ENCODE measurements at places on chromosomes 7 and 10. TPM values are rescaled to one million over a fixed set of nuclear protein-coding genes. Genes with fewer than 3 reads are reported as not detected.

PNLIPRP3 gene
- total RNA-seq: 0.40 TPM

DNA sequence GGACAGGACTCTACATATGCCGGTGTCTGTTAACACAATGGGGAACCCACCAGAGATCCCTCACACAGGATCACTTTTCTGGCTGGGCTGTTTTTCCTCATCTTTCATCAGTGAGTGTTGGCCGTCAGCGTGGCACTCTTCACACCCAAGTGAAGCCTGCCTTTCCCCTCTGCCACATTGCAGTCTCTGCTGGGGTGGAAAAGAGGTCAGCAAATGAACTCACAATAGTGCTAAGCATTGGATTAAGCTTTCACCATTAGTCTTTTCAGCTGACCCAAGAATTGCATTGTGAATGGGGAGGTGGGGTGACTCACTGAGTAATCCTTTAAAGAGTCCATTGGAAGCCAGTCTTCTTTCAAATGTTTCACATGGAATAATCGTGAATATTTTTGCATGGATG is 143.0 kb downstream of the KIAA1217 start:
- no peak for DNase-seq
- no peaks in the 10 kb centered on the region for H3K36me3 ChIP-seq
- no peak overlapping the region for H3K4me3 ChIP-seq
- H3K4me1 ChIP-seq: no peaks in the 10 kb centered on the region
- H3K27ac ChIP-seq: no peak overlapping the region

GRCh38 chr7:80392229-80393169 is 119.4 kb downstream of the GNAT3 start:
- H3K27ac ChIP-seq: no peak overlapping the region
- H3K27me3 ChIP-seq: no peaks in the 10 kb centered on the region
- no peak for DNase-seq
- no peaks in the 10 kb centered on the region for H3K36me3 ChIP-seq
- H3K4me1 ChIP-seq: no peaks in the 10 kb centered on the region
- no peak overlapping the region for H3K4me3 ChIP-seq

DNA sequence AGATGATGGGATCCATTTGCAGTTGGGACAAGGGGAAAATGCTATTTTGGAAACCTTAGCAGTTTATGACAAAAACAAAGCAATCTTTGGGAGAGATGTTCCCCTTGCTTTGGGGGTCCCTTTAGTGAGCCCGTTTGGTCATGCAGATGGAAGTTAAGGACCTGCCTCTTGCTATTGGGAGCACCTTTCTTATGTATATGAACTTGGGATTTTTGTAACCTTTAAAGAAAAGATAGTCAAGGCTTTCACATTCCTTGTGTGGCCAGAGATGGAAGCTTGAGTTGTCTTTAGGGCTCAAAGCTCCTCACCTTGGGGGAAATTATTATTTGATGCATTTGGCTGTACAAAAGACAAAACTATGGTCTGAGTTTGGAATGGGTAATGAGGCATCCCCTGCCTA is 179.0 kb upstream of the PLPP4 start:
- DNase-seq: no peak
- no peaks in the 10 kb centered on the region for H3K36me3 ChIP-seq
- H3K27ac ChIP-seq: no peak overlapping the region
- H3K4me3 ChIP-seq: no peak overlapping the region
- H3K27me3 ChIP-seq: no peaks in the 10 kb centered on the region

DNA sequence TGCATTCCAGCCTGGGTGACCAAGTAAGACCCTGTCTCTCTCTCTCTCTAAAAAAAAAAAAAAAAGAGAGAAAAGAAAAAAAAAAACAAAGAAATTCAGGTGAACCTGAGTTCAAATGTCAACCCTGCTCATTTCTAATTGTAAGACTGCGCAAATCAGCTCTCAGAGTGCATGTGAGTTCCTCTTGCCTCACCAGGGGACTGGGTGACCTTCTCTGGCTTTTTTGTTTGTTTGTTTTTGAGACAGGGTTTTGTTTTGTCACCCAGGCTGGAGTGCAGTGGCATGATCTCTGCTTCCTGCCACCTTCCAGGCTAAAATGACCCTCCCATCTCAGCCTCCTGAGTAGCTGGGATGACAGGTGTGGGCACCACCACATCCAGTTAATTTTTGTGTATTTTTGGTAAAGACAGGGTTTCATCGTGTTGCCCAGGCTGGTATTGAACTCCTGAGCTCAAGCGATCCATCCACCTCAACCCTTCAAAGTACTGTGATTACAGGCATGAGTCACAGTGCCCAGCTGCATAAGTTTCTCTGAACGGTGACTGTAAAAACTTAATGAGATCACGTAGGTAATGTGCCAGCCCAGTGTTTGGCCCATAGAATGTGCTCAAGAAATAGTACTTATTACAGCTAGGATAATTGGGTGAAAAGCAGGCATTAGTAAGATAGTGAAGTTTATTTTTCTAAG is 45.3 kb upstream of the BAMBI start:
- no peak for DNase-seq
- H3K4me3 ChIP-seq: no peak overlapping the region
- no peaks in the 10 kb centered on the region for H3K4me1 ChIP-seq
- H3K27me3 ChIP-seq: no peaks in the 10 kb centered on the region
- H3K27ac ChIP-seq: no peak overlapping the region

DNA sequence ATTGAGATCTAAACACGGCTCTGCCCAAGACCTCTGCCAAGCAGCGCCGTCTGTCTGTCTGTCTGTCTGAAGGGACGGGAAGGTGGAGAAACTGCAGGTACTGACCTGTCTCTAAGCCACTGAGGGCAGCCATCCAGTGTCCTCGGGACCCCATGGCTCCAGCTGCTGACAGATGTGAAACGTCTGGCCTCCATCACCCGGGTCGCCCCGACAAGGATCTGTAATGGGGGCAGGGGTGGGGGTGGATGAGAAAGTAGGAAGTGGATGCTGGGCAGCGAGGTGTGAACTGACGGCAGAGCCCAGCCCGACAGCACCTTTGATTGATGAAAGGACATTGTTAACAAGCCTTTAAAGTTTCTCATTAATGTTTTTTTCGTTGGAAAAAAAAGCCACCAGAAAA is 193.1 kb downstream of the EBF3 start:
- no peak overlapping the region for H3K4me3 ChIP-seq
- no peaks in the 10 kb centered on the region for H3K4me1 ChIP-seq
- no peak for DNase-seq
- no peak overlapping the region for H3K27ac ChIP-seq
- no peaks in the 10 kb centered on the region for H3K27me3 ChIP-seq

GRCh38 chr7:80047856-80048459 is 86.7 kb upstream of the GNAI1 start:
- no peak overlapping the region for H3K4me3 ChIP-seq
- no peaks in the 10 kb centered on the region for H3K36me3 ChIP-seq
- no peaks in the 10 kb centered on the region for H3K27me3 ChIP-seq
- H3K27ac ChIP-seq: no peak overlapping the region
- no peaks in the 10 kb centered on the region for H3K4me1 ChIP-seq

All from Peyer's patch (tissue), 4 donors.